ENCODE measurements at places on chromosomes 5 and 9.

- no peak for DNase-seq
These were observed 548.4 kb upstream of the ZNF608 start for GRCh38 chr5:125294844-125295243.

DNA sequence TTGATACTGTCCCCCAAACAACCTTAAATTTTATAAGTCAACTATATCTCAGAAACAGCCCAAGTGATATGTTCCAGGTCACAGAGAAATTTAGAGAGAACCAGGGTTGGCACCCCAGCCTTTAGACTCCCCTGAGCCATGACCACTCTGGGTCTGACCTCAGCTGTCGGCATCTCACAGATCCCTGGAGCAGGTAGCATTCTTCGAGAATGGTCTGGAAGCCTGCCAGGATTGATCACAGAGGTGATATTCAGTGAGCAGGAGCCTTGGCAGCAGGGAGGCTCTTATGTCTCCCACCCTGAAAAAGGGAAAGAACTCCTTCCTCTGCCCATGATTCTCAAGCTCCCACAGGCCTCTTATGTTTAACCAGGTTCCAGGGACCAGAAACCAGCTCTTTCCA, 58.2 kb downstream of the PLK2 start:
- no peak for DNase-seq

GRCh38 chr5:158840193-158840592, 259.5 kb downstream of the EBF1 start:
- DNase-seq = peak; percentile 73

GRCh38 chr5:1406681-1407640, 38.3 kb downstream of the SLC6A3 start:
- DNase-seq = no peak

- no peak for DNase-seq
These were observed 24.2 kb upstream of the GLRX start for GRCh38 chr5:95846554-95847260.

DNA sequence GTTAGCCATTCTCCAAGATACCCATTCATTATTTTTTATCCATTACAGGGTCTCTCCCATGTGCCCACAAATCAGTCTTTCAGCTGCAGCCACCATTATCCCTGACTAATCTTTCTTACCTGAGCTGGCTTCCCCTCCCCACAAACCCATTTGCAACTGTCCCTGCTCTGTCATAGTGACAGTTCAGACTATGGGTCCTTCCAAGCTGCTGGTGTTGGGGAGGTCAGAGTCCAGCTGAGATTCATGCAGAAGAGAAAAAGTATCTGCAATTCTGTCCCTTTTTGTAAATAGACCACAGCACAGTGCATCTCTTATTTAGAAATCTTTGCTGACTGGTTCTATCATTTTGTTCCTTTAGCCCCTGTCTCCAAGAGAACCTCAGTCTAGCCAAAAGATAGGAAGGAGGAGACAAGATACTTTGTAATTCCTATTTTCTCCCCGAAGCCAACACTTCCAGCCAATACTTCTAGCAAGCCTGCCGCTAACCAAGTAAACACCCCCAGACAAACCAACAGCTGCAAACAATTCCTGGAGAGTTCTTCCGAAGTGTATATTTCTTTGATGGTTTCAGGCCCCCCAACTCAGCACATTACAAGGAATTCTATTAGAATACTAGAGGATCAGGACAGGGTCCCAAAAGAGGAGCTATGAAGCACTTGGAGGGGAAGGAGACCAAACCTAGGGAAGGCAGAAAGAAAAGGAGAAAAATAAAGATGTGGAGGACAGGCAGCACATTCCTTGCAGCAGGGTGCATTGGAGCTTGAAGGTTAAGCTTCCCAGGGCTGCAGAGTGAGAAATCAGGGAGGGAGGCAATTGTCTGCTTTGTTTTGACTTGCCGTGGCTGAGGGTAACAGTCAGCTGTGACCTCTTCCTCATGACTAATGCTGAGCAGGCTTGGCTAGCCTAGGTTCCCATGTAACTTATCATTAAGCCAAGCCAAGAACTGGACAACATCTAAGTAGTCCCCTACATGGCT, 148.5 kb downstream of the SGCD start:
- DNase-seq = peak; percentile 80

- no peak for DNase-seq
These were observed 50.0 kb downstream of the PTPRD start for GRCh38 chr9:10562581-10563343.

DNA sequence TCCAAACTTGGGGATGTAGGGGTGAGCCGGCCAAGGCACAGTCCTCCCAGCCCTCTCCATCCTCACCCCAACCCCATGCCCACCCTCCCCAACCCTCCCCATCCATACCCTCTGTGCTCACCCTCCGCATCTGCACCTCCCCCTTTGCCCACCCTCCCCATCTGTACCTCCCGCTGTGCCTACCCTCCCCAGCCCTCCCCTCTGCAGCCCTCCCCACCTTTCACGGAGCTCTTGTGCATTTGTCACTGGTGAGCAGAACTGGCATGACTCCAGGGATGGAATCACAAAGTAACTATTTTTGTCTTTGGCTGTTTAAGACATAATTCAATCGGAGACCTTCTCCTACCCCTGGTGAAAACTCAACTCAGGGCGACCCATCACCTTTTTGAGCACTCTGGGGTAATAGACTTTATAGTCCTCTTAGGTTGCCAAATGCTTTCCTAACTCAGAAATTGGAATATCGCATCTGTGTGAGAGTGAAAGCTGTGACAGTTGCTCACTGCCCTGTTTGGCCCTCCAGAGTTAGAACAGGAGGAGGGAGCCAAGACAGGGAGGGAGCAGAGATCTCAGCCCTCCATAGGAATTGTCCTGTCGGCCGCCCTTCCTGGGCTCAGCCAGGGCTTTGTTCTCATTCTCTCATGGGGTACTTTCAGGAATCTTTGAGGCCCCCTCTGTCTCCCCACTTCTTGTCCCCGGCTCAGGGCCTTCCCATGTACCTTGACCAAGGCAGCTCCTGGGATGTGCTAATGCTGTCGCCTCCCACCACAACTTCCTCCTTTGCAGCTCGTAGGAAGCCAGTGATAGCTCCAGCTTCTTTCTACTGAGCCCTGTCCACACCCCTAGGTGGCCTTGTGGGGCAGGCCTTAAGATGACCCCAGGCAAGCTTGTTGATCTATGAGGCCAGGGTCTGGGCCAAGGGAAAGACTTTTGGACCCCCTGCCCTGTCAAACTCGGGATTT, 36.2 kb downstream of the OTULIN start:
- DNase-seq = no peak

DNA sequence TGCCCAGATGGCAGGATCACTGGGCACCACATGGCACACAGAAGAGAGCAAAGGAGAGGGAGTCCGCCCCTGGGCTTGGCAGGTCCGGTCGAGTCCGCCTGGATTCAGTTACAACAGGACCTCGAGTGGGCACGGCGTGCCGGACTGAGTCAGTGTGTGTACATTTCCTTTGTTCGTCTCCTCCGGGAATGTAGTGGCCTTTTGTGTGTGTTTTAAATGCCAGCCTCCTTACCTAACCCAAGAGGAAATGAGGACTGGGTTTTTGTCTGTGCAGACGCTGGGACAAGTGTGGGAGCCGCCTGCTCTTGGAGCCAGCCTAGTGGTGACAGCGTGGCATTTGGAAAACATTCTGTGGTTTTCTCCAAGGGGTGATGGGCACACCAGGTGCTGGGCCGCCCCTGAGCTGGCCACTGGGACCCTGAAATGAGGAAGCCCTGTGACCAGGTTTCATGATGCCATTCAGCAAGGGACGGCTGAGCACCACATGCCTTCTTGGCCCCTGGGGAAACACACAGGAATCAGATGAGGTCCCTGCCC, 9.6 kb downstream of the NEK6 start:
- no peak for DNase-seq

DNA sequence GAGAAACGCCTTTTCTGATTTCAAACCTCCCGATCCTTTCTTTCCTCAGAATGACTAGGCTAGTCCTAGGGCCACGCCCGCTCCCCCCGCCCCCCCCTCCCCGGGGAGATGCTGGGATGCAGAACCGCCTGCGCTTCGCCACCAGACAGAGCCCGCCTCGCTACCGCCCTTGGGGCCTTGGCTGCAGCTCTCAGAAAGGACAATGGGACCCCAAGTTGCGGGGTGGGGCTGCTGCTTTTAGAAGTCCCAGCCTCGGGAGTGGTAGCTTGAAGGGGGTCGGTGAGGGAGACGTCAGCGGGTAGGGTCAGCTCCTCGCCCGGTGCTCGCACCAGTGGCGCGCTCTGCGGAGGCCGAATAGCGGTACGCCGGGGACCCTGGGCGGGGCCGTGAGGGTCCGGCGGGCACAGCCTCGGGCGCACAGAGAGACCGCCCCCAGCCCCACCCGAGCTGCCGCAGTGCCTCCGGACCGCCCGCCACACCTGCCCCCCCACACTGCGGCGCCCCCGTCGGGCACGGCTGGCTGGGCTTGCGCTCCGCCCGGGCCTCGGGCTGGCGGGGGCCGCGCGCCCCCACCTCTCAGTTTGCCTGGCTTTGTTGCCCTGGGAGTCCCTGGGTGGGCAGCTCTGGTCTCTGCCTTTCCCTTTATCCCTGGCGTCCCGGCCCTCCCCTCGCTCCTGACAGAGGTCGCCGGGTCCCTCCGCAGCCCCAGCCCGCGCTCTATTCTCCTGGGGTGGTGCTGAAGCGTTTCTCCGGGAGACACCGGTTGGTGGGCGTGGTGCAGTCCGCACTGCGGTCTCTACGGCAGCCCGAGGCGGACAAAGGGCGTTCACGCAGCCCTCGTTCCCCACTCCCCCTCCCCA, 1.2 kb downstream of the MAP1B start:
- DNase-seq = no peak

DNA sequence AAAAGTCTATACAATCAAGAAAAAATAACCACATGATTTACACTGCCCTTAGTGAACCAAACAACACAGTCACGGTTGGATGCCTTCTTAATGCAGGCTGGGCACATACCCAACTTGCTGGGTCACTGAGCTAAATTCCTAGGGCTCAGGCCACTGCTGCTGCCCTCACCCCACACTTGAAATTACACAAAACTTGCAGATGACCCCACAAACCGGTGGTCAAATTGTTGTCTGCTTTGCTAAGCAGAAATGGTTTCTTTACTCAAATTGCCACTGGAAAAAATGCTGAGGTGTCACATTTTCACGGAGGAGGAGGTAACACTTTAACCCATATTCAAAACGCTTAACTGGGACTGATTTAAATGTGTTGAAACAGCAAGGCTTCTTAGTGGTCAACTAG, 62.4 kb downstream of the HMHB1 start:
- DNase-seq = no peak

- peak; percentile 80 for DNase-seq
These were observed 107.4 kb downstream of the LMNB1 start for GRCh38 chr5:126884269-126884819.

DNA sequence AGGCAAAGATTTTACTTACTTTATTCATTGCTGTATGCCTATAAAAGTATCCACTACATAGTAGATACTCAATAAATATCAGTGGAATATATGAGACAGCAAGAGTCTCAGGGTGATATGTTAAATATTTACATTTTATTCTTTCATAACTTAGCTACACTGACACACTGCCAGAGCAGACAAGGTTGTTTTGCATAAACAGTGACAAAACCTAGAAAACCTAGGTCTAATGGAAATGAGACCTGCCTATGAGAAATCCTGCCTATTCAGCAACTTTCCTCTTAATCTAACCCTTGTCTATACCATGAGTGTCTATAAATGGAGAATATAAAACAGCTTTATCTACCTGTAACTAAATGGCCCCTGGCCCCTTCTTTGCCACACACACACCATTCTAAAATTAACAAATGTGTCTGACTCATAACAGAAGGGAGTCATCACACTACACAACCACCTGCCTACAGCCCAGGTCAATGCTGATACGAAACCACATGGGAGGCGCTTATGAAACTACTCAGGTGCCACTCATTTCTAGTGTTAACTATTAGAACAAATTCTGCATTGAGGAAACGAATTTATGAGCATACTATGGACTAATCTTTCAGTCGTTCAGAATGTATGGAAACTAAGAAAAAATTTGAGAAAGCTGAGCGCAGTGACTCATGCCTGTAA, 60.3 kb downstream of the UBAP2 start:
- no peak for DNase-seq

GRCh38 chr5:167797933-167798332, 493.5 kb upstream of the WWC1 start:
- DNase-seq = no peak

GRCh38 chr9:4020038-4020754, 279.7 kb downstream of the GLIS3 start:
- DNase-seq = no peak

- no peak for DNase-seq
These were observed 10.3 kb downstream of the NINJ1 start for GRCh38 chr9:93123561-93124283.

DNA sequence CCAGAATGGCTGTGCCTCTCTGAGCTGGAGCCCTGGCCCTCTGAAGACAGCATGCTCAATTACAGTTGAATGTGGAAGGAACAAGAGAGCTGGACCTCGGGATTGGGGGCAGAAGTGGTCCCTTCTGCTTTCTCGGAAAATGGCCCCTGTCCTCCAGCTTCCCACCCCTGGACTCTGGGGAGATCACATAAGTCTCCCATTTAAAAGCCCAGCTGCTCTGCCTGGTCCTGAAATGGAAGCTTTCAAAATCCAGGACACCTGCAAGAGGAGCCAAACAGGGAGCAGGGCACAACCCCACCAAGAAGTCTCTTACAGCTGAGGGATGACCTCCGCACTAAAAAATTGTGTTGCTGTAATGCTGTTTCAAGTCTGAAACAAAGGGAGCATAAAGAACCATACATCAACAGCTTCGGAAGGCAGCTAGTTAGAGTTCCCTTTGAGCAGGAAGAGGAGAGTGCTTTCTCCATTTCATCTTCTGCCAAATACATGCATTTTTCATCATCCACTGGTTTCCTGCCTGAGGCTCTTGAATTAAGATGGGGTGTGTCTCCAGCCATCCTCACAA, 48.2 kb downstream of the TGFBI start:
- no peak for DNase-seq

GRCh38 chr5:147168578-147169327, 66.1 kb upstream of the STK32A start:
- no peak for DNase-seq

DNA sequence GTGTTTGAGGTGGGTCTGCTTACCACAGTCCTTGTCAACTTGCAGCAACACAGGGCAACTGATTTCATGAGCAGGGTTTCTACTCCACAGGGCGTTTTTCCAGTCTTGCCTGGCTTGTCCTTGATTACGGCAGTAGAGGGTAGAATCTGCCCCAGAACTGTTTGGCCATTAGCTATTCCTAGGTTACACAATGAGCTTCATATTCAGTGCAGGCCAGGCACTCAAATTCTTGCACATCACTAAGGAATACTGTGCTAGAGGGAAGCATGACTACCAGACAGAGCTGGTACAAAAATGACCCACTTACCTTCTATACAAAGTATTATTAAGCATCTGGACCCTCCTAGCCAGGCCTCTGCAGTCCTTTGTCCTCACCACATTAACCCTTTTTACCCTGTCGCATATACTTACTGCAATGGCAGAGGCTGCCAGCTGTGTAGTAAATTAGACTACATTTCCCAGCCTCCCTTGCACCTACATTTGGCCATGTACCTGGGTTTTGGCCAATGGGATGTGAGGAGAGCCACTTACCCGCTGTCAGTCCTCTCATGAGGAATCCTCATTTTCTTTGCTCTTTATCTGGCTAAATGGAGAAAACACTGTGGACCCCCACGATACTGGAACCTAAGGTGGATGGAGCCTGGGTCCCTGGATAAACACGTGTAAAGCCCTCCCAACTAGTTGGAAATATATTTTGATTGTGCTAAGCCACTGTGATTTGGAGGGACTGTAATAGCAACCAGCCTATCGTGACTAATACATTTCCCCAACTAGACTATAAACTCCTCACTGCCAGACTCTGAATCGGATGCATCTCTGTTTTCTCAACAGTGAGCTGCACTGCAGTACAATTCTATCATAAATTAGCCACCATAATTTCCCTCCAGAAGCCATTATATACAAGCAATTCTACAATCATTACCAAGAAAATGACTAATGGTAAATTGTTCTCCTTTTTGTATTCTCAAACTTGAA, 218.7 kb downstream of the GLIS3 start:
- DNase-seq = no peak
